ENCODE measurements at places on chromosomes 16 and 17.

DNA sequence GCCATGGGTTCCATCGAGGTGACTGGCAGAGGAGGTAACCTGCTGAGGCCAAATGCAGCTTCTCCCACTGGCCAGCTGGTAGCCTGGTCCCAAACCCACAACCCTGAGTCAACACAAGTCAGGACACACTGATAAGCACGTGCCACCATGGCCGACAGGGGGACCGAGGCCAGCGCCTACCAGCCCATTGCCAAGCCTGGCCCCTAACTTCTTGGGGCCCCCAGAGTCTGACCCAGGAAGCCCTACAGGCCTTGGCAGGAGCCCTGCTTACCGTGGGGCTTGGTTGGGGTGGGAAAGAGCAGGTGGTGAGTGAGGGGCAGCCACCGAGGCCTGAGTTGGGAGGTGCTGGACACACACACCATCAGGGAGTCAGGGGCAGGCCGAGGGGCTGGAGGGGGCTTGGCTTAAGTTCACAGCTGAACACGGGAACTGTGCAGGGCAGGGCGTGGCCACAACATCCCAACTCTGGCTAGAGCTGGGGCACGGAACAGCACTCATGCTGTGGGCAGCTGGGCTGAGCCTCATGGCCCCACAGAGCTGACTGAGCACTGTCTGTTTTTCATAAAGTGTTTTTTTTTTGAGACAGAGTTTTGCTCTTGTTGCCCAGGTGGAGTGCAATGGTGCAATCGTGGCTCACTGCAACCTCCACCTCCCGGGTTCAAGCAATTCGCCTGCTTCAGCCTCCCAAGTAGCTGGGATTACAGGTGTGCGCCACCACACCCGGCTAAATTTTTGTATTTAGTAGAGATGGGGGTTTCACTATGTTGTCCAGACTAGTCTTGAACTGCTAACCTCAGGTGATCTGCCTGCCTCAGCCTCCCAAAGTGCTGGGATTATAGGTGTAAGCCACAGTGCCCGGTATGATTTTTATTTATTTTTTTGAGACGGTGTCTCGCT is 5.5 kb downstream of the MRPL28 start:
- DNase-seq, result no peak

DNA sequence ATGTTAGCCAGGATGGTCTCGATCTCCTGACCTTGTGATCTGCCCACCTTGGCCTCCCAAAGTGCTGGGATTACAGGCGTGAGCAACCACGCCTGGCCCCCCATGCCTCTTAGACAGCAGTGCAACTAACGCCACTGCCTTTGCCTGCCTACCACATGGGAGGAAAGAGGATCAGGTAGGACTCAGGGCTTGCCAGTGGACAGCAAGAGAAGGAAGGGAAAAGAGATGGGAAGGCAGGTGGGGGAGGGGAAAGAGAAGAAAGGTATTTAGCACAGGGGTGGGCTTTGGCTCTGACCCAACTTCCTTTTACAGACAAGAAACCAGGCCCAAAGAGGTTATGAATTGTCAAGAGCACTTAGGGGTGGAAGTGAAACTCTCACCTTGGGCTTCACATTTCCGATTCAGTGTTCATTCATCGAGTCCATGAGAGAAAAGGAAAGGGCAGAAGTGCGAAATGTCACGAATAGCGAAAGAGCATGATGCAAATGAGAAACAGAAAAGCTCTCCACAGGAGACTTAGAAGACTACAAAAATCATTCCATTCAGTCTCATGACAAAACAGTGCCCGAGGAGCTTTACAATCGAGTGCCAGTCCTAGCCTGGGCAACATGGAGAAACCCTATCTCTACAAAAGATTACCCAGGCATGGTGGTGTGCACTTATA is 36.4 kb downstream of the CDK5R1 start:
- peak; percentile 92 for DNase-seq

DNA sequence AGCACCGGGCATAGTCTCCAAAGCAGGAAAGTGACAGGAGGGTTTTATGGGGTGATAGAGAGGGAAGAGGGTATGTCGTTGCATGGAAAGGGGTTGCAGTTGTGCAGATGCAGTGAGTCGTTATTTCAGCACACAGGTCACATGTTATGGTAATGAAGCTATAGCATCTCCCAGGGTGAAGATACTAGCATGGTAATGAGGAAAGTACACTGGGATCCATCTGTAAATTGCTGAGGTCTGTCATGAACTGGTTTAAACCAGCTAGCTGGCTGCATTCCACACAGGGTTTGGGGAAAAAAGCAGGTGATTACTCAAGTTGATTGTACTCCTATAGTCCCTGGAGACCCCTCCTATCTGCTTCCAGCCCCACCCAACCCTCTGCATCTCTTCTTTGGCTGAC is 11.7 kb downstream of the COX11 start:
- no peak for DNase-seq

GRCh38 chr16:90053902-90054500 is 23.1 kb downstream of the PRDM7 start:
- DNase-seq, result no peak

DNA sequence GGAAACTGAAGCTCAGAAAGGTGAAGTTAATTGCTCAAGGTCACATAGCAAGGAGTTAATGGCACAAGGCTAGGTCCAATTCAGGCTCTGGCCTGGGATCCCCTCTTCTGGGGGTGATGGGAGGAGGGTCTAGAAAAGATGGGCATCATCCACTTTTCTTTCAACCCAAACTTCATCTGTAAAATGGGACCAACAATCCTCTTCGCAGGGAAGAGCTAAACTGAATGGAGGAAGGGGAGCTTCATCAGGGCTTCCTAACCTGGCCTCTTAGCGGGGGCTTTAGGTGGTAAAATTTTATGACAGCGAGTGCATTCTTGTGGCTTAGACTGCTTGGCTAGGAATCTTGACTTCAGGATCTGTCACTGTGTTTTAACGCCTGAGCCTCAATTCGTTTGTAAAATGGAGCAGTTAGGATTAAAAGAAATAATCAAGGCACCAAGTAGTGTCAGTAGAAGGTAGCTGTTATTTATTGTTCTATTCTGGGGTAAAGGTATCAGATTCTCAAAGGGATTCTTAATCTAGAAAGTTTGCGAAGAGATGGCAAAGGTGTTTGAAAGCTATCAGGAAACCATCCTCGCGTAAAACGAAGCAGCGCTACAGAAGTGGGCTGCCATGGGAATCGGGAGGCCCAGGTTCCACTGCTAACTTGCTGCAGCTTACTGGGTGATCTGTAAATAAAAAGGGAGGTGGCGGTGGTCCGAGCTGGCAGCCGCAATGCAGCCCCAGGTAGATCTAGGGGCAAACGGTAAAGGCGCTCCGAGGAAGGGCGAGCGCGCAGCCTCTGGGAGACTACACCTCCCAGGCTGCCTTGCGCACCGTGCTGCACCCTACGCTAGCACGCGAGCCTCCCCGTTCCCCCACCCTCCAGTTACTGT is 1.5 kb upstream of the SRCAP start:
- no peak for DNase-seq

DNA sequence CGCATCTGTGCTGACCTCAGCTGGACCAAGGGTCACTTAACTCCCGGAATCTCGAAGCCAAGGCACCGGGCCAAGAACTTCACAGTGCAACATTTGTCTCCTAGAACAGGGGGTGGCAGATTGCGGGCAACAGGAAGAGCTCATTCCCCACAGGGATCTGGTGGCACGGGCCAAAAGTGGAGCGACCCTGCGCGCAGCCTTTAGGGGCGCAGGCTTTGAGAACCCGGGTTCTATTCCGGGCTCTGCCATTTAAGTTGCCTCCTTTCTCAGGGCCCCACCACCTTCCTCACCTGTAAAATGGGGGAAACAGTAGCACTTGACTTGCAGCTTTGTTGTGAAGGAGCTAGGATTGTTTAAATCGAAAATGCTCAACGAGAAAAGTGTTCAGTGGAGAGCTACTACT is 651 bp downstream of the SHMT1 start:
- peak; percentile 27 for DNase-seq

GRCh38 chr16:1850981-1851380 is 21.0 kb downstream of the MEIOB start:
- no peak for DNase-seq
